ENCODE measurements at places on chromosomes 7 and 10.

DNA sequence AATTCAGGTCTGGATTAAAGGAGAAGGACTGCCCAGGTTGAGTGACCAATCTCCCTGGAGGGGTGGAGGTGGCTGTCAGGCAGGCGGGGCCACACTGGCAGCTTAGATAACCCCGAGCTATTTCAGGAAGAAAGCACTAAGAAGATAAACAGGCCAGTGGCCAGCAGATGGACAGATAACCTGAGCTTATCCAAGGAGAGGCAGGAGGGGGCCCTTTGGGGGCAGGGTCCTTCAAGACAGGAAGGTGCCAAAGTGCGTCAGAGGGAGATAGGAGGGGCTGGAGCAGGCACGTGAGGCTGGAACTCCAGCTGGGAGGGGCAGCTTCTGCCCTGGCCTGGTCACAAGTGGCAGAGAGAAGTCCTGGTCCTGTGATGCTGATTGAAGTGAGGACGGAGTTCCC, 29.8 kb upstream of the PODXL start:
- DNase-seq, result no peak

DNA sequence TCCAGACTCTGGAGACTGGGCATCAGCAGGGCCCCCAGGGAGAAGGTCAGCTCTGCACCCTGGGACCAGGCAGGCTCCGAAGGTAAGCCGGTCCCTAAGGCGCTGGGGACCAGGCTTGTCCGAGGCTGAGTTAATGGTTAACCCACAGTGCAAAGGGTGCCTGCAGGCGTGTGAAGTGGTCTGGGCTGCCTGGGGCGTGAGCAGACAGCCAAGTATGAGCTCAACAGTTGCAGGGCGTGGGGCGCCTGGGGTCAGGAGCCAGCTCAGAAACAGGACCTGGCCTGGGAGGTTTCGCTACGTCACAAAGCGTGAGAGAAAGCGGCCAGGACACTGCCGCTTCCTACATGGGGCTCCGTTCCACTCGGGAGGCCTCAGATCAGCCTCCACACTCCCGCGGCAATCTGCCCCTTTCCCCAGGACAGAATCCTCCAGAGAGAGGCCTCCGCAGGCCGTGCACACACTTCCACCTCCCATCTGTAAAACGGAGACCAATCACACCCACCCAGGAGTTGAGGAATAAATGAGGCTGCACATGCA, 16.0 kb downstream of the PDGFA start:
- no peak for DNase-seq

- DNase-seq, result no peak
Observed at GRCh38 chr10:4947635-4948596, 15.3 kb upstream of the AKR1C1 start.

- DNase-seq, result no peak
Observed at GRCh38 chr7:8149222-8149621, 112.7 kb downstream of the ICA1 start.

GRCh38 chr7:46207931-46208634, 287.0 kb upstream of the IGFBP3 start:
- no peak for DNase-seq

DNA sequence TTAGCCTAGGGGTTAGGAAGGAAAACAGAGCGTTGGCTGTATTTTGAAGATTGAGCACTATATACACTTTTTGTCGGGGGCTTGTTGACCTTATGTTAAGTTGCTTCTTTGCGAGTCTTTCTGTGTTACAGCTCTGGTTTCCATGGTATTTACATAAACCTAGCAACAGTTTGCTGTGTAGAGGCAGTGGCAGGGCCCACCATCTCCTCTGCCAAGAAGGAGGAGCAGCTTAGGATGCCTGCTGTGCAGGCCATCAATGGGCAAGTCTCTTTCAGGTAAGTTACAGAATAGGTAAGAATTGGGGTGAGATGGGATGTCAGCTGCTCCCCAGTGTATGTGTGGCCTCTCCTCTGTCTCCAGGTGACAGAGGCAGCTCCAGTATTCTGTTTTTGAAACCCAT, 485.5 kb downstream of the LRMDA start:
- DNase-seq, result no peak

- DNase-seq, result no peak
Observed at GRCh38 chr7:29620556-29620930, 56.9 kb downstream of the PRR15 start.

GRCh38 chr10:30995081-30995770, 36.4 kb downstream of the ZNF438 start:
- no peak for DNase-seq

- no peak for DNase-seq
Observed at GRCh38 chr10:79399223-79399831, 46.1 kb downstream of the ZCCHC24 start.

- no peak for DNase-seq
Observed at GRCh38 chr7:26688936-26689506, 175.4 kb downstream of the SKAP2 start.

DNA sequence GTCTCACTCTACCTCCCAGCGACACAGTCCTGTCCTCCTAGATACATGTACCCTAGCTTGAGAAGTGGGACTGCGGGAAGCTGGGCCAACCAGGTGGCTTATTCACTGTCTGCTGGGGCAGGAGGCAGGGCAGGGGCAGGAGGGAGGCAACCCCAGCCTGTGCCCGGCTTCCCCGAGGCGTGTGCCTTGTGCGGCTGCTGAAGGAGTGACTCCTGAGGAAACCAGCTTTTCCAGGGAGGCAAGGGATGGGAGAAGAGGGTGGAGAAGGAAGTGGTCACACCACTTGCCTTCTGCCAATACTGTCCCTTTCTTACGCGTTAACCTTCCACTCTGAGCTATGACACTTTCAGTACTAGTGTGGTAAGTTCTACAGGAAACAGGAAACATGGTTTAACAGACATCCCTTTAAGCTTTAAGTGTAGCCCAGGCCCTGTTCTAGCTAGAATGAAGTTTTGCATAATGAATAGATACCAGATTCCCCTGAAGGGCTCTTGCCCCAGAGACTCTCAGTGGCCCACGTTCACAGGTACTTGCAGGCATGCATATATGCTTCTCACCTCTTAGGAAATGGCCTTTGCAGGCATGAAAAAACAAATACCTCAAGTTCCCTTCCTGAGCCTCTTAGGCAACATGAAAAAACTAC, 40.6 kb downstream of the SYPL1 start:
- no peak for DNase-seq

DNA sequence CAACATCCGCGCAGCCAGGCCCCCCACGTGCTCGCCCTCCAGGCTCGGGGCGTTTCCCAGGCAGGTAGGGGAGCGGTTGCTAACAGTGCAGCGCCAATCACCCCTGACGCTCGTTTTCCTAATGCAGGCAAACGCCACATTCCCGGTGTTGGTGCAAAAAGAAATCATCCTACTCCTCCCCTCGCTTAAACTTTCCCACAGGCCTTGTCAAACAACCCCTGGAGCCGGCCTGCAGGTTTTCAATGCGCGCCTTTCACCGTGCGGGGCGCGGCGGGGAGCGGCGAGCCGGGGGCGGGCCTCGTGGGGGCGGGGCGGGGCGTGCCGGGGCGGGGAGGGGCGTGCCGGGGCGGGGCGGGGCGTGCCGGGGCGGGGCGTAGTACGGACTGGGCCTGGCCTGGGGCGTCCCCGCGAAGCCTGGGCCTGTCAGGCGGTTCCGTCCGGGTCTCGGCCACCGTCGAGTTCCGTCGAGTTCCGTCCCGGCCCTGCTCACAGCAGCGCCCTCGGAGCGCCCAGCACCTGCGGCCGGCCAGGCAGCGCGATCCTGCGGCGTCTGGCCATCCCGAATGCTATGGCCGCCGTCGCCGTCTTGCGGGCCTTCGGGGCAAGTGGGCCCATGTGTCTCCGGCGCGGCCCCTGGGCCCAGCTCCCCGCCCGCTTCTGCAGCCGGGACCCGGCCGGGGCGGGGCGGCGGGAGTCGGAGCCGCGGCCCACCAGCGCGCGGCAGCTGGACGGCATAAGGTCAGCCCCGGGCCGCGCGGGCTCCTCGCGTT, at the start of gene ECHDC3:
TSS of gene ECHDC3 (plus strand) at position 374 of the 770 bp plus-strand sequence. CDS start at position 569, 195 bp downstream.
- DNase-seq, result no peak

GRCh38 chr10:125235093-125236069, 75.0 kb upstream of the CTBP2 start:
- no peak for DNase-seq

- no peak for DNase-seq
Observed at GRCh38 chr7:27967639-27968038, 213.0 kb downstream of the JAZF1 start.

DNA sequence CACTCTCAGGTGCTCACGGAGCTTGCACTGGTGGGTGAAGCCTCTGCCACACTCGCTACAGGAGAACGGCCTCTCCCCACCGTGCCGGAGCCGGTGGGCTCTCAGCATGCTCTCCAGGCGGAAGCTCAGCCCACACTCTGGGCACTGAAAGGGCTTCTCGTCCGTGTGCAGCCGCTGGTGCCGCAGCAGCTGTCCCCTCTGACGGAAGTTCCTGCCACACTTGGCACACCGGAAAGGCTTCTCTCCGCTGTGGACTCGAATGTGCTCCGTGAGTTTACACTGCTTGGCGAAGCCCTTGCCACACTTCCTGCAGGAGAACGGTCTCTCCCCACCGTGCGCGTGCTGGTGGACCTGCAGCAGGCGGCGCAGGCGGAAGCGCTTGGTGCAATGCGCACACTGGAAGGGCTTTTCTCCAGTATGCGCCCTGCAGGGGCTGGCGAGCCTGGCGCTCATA, 19.3 kb downstream of the ZNF786 start:
- no peak for DNase-seq

- no peak for DNase-seq
Observed at GRCh38 chr7:107725138-107725740, 18.7 kb upstream of the CBLL1 start.

GRCh38 chr7:29480934-29481651, 82.5 kb upstream of the PRR15 start:
- DNase-seq, result no peak

DNA sequence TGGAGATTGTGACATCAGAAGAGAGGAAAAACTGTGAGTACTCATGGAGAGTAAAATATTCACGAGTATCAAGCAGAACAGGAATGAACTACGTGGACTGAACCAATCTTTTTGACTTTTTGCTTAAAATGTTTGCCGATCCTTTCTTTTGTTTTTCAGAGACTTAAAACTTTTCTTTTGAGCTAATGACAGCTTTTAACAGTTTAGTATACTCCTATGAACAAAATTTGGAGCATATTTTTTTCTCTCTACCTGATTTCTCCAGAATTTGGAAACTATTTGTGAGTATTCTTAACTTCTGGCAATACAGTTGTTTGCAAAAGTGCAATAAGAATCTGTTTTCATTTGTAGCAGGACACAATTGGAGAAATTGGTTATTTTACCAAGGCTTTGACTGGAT, 786.3 kb downstream of the SORCS1 start:
- DNase-seq, result no peak

DNA sequence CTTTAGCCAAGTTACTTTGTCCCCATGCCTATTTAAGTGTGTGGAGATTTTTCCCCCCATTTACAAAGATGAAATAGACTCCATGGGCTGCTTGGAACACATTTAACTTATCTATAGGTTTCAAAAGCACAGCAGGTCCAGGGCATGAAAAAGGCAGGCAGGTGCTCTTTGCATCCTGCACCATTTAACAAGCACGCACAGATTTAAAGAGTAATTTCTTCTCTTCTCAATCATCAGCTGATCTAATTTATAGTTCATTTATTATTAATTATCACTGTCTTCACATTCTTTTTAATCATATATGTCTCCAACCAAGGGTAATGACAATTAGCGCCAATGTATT, 156.8 kb downstream of the CACNA2D1 start:
- DNase-seq, result no peak

- no peak for DNase-seq
Observed at GRCh38 chr7:155494551-155494950, 36.6 kb downstream of the EN2 start.

DNA sequence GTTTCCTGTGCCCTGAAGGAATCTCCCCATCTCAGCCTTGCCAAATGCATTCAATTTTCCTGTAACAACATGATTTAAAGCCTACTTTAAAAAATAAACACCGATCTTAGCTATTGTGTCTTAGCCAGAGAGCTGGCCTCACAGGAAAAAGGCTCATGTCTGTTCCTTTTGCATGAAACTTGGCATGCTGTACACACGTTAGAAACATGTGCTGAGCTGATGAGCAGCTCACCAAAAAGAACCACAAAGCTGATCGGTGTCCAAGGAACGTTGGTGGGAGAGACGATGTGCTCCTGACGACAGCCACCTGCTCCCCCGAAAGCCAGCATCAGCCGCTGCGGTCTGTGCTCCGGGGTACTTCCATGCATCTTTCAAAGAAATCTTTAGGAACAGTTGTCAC, 135.9 kb downstream of the ADARB2 start:
- no peak for DNase-seq

- DNase-seq, result no peak
Observed at GRCh38 chr7:4849390-4849789, 12.4 kb downstream of the PAPOLB start.

DNA sequence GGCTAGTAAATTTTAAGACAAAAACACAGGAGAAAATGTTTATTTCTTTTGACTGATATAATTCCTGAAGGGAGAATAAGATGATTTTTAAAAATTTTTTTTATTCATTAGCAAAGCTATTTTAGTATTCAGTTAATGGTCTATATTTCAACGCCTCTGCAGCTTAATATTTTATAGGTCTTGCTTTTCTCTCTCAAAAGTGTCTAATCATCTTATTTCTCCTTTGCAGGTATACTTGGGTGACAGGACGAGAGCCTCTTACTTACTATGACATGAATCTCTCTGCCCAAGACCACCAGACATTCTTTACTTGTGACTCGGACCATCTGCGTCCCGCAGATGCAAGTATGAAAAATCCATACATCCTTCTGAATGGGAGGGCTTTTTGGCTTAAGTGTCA, 177.0 kb downstream of the ST7 start:
- no peak for DNase-seq

All from NCI-H1436 treated with DMSO at 0.1 percent for 48 hours (cell line).